ENCODE measurements at places on chromosomes 7 and 10.
A peak's percentile ranks its signal among the peaks of the same experiment; 100 is the strongest.

DNA sequence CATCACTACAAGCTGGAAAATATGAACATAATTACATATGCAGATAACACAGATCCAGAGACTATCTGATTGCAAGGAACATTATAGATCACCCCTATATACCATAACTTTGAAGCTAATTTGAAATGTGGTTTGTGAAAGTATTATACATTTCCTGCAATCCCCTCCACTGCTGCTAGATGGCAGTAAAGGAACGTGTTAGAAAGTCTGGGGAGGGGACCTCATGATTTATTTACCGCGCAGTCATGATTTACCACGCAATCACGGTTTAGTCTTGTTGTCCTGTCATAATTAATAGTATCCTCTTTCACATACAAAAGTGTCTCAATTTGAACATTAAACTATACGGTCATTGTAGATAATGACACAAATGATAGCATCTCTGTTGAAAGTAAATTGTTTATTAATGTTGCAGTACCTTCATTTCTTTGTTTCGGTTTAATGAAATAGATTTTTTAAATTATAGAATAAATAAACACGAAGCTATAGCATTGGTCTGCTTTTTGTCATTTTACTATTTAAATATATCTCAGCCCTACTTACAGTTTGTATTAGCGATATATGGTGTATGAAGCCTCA, 145.3 kb upstream of the PRSS1 start:
- peak; percentile 59 for DNase-seq

DNA sequence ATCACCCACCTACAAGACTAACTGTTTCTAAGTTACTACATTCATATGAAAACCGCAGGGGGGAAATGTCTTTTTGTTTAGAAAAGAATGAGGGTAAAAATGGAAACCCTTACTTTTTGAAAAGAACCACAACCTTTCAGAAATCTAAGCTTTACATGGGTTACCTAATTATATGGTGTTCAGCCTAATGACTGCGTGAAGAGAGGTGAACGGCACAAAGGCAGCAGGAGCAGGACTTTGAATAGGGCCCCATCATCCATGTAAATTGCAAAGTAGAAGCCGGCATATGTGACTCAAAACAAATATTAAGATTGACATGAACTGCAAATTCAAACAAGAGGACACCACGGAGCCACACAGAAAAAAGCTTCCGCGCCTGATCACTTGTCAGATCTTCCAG, 25.1 kb downstream of the NEBL start:
- DNase-seq, result no peak

- DNase-seq, result no peak
Observed at GRCh38 chr7:134037991-134038390, 89.1 kb upstream of the LRGUK start.

- no peak for DNase-seq
Observed at GRCh38 chr10:119026301-119027110, 3.0 kb upstream of the NANOS1 start.

DNA sequence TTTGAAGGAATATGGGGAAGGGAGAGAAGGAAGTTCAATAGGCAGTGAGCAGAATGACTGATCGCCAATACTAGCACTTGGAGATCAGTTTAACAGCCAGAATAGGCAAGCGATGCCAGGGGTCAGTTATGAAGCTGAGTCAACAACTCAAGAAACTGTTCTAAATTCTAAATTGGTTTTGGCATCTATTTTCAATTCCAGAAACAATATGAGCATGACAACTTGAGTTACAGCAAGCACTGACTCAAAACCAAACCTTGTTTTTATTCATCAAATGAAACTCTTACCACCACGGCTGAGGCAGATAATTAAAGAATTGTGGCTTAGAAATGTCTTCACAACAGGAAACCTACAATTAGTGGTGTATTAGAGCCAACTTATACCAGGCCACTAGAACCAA, 180.5 kb upstream of the ASAH2 start:
- DNase-seq, result peak; percentile 31

DNA sequence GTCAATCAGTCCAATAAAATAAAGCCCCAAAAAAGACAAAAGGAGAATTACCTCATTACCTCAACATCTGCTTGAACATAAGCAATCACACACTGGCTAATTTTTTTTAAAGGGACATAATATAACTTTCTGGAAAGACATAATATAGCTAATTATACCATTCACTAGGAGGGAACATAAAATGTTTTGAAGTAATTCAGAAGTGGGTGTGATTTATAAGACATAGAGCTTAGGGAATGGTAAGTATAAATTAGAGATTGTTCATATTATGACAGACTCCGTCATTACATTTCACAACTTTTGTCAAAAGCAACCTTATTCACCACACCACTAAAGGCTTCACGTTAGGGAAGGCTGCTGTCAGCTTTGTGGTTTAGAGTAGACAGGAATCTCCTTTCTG, 3.8 kb downstream of the SHTN1 start:
- no peak for DNase-seq

GRCh38 chr7:33630359-33630758, 275.0 kb upstream of the BMPER start:
- DNase-seq, result no peak

DNA sequence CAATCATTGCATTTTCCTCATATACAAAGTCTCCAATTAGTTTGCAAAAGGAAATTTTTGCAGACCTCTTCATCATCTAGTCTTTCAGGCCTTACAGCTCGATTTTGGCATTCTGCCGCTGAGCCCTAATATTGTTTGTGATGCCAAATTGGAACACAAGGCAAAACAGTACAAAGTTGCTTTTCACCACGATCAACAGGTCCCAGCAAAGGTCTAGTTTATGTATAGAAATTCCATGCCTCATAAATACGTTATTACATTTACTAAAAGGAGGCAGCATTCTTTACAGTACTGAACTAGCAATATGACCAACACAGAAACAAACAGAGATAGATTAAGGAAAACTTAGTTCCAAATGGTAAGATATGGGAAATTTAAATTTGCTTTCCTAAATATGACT, 7.0 kb upstream of the DNAJC1 start:
- no peak for DNase-seq

DNA sequence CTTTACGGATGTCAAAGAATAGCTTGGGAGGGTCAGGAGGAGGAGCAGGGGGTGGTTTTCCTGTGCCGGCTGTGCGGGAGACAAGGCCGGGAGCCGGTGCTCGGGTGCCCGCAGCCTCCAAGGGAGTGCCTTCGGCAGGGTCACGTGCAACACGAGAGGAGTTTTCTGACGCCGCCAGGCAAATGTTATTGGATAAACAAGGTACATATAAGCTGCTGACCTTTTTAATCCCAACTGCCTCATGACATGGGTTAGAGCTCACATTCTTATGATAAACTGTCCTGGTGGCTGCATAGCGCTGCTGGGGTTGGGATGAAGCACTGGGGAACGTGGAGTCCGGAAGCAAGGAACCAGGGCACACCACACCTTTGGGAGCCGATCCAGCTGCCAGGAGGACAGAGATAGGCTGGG, 124.8 kb upstream of the PDLIM1 start:
- DNase-seq, result no peak

DNA sequence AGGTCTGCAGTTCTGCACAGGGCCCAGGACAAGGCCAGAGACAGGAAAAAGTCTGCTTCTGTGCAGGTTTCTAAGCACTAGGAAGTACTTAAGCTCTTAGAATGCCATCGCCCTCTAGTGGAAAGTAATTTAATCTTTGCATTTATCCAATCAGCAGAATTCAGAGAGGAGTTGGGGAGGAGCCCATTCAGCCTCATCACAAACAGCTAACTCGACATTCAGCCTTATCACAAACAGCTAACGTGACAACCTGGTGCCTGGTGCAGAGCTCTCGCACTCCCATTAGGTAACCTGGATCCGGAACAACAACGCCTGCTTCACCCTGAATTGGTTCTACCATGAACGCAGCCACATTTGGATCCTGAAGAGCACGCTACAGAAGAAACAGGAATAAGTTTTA, 15.2 kb downstream of the OAT start:
- peak; percentile 61 for DNase-seq

- no peak for DNase-seq
Observed at GRCh38 chr10:123549761-123550454, 116.2 kb upstream of the GPR26 start.

DNA sequence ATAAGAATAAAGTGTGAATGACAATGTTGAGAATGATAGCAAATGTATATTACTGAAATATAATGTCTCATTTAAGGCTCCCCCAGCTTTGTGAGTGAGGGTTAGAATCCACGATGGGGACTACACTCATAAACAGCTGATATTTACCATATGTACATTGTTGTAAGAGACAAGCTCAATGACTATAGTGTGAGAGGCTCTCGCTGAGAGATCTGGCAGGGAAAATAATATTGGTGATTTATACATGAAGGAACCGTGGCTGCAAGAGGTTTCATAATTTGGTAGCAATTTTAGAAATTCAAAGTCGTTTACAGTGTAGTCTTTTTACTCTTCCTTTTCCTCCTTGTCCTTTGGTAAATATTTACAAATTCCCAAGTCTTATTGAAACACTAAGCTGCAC, 342.2 kb upstream of the AKR1E2 start:
- DNase-seq, result no peak
